ENCODE measurements at places on chromosomes 4 and X. TPM values are rescaled to one million over a fixed set of nuclear protein-coding genes. Genes with fewer than 3 reads are reported as not detected.

The SHROOM4 gene
- total RNA-seq, result 15.4 TPM

The SHROOM2 gene
- 12.5 TPM for total RNA-seq

The RNF175 gene
- total RNA-seq, result 2.5 TPM

The NKX3-2 gene
- total RNA-seq, result 1.3 TPM

The SFRP2 gene
- 27.1 TPM for total RNA-seq

The SLC7A11 gene
- total RNA-seq, result 3.0 TPM

The KLHL15 gene
- total RNA-seq, result 21.9 TPM

The RTL3 gene
- total RNA-seq, result not detected

The APELA gene
- 1.0 TPM for total RNA-seq

The DCHS2 gene
- 5.1 TPM for total RNA-seq

The WDR45 gene
- total RNA-seq, result 48.6 TPM

The MSANTD1 gene
- 2.5 TPM for total RNA-seq

The GRSF1 gene
- total RNA-seq, result 80.2 TPM

The TLR1 gene
- total RNA-seq, result 0.82 TPM

The GUCY1A1 gene
- 52.2 TPM for total RNA-seq

The FMR1NB gene
- total RNA-seq, result not detected

The DSPP gene
- total RNA-seq, result not detected

The C4orf50 gene
- 0.02 TPM for total RNA-seq

The TEX13B gene
- not detected for total RNA-seq

The SLC9B2 gene
- 13.4 TPM for total RNA-seq

The IL21 gene
- total RNA-seq, result not detected

The PCDH18 gene
- total RNA-seq, result 112 TPM

The FGB gene
- 0.64 TPM for total RNA-seq

The ZNF630 gene
- total RNA-seq, result 5.8 TPM

The LUZP4 gene
- not detected for total RNA-seq

The MSMO1 gene
- 54.2 TPM for total RNA-seq

The ADAMTS3 gene
- 10.7 TPM for total RNA-seq

The CXCR3 gene
- not detected for total RNA-seq

The ABCD1 gene
- total RNA-seq, result 15.4 TPM

The SOWAHB gene
- 1.2 TPM for total RNA-seq

The MAGEA2 gene
- total RNA-seq, result not detected

The SRPX gene
- total RNA-seq, result 14.5 TPM

The RHOH gene
- total RNA-seq, result 0.29 TPM

The DRD5 gene
- 0.09 TPM for total RNA-seq

The SLIT2 gene
- 168 TPM for total RNA-seq

The FRAS1 gene
- 45.3 TPM for total RNA-seq

The FAM236A gene
- not detected for total RNA-seq

The SASH3 gene
- not detected for total RNA-seq

The GRIA3 gene
- 2.3 TPM for total RNA-seq

The TBL1X gene
- 34.5 TPM for total RNA-seq

The IBSP gene
- total RNA-seq, result not detected

The SSX4B gene
- total RNA-seq, result not detected

The CLCN4 gene
- 5.7 TPM for total RNA-seq

The AMBN gene
- total RNA-seq, result 0.14 TPM

The XKRX gene
- 0.96 TPM for total RNA-seq

The DCAF12L2 gene
- 1.6 TPM for total RNA-seq

The BST1 gene
- total RNA-seq, result 0.58 TPM

Measured in mesothelial cell of epicardium (in vitro differentiated cells).